ENCODE measurements at places on chromosomes 1 and 21.

DNA sequence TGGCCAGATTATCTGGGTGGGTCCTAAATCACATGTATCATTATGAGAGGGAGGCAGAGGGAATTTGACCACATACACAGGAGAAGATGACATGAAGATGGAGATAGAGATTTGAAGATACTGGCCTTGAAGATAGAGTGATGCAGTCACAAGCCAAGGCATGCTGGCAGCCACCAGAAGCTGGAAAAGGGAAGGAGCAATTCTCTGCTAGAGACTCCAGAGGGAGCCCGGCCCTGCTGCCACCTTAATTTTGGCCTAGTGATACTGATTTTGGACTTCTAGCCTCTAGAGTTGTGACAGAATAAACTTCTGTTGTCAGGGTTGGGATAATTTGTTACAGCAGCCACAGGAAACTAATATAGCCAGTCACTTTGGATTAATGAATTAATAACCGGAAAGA, 2.2 kb upstream of the PRDM2 start:
- no peak for DNase-seq

DNA sequence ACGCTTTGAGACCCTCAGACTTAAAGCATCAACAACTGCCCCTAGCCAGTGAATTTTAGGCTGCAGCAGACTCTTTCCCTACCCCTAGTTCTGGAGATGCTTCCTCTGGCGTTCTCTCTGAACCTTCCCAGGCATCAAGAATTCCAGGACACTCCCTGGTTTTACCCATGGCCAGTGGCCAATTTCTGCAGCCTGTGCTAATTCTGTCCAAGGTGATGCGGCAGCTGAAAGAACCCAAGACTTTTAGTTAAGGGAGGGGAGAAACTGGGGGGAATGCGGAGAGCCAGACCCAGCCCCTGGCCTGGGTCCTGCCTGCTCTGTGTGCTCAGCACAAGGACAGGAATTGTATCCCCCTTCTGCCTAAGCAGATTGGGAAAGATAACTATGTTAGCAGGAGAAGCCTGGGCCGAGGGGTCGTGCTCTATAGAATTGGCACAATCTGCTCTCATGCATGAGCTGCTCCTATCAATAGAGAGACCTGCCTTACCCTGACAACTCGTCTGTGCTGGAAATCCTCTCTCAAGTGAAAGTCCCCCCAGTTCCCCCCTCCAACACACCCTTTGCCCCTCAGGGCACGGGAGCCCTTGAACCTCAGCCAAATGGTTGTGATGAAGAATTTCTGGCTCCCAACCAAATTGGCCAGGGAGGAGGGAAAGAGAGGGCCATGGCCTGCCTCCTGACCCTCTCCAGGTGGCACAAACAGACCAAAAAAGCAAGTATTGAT, 5.4 kb upstream of the GJA8 start:
- no peak for DNase-seq

DNA sequence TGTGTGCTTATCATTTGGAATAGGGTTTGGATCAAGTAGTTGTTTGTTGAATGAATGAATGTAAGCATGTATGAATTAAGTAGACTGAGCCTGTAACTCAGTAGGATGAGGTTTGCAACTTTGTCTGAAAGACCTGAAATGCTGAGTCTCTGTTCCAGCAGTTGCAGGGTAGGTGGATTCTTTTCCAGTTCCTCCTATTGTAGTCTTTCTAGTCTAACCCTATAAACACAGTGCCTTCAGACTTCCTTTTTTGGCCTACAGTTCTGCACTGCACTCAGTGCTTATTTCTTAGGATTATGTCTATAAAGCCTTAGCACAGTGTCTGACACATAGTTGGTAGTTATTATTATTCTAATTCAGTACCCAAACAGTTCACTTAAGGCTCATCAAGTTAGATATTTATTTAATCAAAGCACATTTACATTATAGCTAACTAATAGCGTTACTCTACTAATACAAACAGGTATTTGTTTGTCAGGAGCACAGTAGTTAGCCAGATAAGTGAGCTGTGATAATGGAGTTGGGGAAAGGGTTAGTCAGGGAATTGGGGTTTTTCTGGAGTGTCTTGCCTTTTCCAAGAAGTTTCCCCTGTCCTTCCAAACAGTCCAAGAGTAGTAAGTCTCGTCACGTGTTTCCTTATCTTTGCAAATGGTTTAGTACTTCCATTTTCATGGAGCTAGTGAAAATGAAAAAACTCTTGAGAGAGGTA, 45.0 kb downstream of the ABCD3 start:
- DNase-seq, result no peak

DNA sequence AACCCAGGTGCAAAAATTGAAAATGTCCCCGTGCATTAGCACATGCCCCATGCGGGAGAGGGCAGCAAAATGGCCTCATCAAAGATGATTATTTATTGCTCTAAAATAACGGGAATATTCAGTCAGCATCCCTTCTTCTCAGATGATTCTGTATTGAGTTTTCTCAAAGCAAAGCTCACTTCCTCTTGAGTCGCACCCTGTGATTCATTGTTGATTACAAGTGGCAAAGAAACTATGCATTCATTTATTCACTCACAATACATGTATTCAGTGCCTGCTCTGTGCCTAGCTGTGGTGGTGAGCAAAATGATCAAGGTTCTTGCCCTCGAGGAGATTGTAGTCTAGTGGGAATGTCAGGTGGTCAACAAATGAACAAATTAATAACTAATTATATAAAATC, 226.0 kb upstream of the KAZN start:
- no peak for DNase-seq

- no peak for DNase-seq
These were observed 5.3 kb downstream of the VANGL1 start for GRCh38 chr1:115647047-115647446.

DNA sequence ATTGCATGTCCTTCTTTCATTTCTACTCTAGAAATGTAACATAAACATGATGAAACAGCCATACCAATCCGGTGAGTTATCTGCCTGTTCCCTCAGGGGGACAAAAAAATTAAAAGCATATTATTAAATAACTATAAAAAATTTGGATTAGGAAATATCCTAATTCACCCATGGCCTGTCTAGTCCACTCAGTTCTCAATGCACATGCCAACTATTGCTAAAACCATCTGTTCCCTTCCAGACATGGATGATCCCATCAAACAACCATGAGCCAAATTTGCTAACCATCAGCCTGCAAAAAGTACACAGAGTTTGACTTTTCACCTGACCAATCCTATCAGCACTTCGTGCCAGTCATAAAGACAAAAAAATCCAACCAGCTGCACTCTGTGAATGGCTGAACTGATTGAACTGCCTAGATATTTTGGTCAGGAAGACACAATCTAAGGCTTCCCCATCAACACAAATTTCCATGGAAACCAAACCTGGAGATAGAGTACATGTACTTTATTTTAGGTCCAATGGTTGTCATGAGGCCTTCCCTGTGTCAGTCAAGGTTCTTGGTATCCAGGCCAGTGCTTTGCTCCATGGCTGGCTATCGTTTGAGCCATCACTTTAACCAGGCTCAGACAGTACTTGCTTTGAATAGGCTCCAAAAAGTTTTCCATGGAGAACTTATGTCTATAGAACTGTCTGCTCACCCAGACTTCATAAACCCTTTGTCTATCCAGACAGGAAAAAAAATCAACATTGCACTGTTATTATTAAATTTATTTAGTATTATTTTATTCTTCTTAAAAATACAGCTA, 570.8 kb downstream of the LTN1 start:
- no peak for DNase-seq

DNA sequence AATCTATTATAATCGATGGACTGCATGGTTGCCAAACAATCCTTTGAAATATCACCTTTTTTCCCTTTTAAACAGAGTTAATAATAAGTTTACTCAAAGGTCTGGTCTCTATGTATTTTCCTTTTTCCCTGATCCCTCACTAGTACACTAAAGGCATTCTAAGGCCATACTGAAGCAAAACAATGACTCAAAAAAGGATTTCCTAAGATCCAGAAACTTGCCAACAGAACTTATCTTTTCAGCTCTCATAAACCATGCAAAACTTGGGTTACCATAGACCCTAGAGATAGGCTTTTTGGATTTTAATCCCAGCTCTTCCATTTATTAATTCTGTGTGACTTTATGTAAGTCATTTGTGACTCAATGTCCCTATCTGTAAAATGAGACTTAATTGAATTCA, 77.1 kb downstream of the IFI44 start:
- no peak for DNase-seq

- no peak for DNase-seq
These were observed 12.8 kb upstream of the RGS16 start for GRCh38 chr1:182617014-182617429.

- no peak for DNase-seq
These were observed 364.3 kb upstream of the PTBP2 start for GRCh38 chr1:96357141-96357765.

- DNase-seq, result no peak
These were observed 93.6 kb downstream of the TSEN15 start for GRCh38 chr1:184145083-184145482.

GRCh38 chr1:186762653-186763052, 66.1 kb upstream of the PLA2G4A start:
- no peak for DNase-seq

- DNase-seq, result no peak
These were observed 73.0 kb downstream of the PTPRC start for GRCh38 chr1:198711837-198712236.

DNA sequence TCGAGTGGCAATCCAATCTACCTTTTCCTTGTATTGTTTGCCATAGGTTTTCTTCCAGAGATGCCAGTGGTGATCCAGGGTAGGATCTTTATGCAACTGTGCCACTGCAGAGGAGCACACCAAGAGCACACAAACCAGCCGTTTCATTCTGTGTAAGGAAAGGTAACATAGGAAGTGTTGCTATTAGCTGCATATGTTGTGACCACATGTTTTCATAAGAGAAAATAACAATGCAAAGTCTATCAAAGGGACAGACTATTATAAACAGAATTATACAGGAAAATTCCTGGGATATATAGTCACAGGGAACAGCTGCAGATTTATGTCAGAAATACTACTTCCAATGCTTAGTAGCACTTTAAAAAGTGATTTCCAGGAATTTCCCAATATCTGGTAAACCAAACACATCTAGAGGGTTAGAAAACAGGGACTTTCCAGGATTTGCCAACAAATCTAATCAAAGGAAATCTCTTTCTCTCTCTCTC, 919 bp downstream of the CTSS start:
- DNase-seq, result no peak

GRCh38 chr1:178607718-178608408, 95.0 kb downstream of the TEX35 start:
- no peak for DNase-seq

- no peak for DNase-seq
These were observed 50.8 kb downstream of the CAPN9 start for GRCh38 chr1:230797942-230798365.

GRCh38 chr1:205438213-205439158, 16.6 kb upstream of the LEMD1 start:
- no peak for DNase-seq

GRCh38 chr1:117020526-117021156, 19.1 kb downstream of the CD101 start:
- no peak for DNase-seq

- DNase-seq, result no peak
These were observed 5.0 kb upstream of the ADAMTS1 start for GRCh38 chr21:26850116-26850643.

DNA sequence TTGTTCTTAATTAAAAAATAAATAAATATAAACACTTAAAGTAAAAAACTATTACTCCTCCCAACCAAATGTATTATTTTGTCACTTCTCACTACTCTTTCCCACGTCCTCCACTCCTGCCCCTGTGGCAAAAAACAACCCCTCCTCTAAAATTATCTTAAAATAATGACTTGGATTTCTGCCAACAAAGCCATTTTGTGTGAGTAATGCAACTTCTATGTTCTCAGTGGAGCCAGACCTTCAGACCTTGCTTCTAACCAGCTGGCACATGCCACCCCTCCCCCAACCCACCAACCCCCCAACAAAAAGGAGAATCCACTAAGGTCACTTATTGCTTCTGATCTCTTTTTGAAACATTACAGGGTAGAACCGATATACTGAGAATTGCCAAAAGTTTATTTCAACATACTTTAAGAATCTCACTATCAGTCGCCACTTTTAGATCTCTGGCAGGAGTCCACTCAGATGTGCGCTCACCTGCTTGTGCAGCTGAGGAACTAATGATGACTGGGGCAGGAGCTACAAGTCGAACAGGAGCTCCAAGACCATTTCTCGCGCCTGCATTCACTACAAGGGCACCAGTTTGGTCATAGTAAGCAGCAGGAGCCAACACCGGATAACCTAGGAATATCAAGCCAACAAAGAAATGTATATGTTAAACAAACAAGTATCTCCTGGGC, 58.3 kb upstream of the SDC3 start:
- no peak for DNase-seq

DNA sequence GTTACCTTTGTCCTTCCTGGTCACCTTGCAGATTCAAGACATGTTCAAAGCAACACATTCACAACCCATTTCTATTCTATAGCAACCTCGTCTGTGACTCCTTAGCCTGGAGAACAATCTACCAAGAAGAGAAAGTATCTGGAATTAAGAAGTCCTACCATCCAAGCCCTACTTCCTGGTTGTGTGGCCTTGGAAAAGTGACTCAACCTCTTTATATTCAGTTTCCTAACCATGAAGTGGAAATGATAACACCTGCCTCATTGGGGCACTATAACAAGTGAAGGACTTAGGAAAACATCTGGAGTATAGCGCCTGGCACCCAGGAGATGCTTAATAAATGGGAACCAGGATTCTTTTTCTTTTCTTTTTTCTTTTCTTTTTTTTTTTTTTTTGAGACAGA, 36.5 kb upstream of the SRRM1 start:
- no peak for DNase-seq

DNA sequence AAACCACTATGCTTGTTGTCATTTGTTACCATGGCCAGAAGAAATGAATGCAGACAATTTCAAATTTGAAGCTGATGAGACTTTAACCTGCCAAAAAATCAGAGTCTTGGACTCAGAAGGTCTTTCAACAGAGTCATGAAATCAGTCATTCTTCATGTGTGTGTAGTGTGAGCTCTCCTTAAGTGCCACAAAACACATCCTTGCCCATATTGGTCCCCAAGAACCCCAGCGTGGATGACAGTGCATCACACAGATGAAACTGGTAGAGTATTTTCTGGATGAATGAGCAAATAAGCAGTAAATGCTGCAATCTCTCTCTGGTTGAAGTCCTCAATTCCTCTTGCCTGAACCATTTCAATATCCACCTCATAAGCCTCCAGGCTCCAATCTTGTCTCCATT, 28.7 kb upstream of the ETS2 start:
- no peak for DNase-seq

- no peak for DNase-seq
These were observed 146.7 kb upstream of the NFIA start for GRCh38 chr1:60935599-60936110.

GRCh38 chr1:229155472-229155871, 115.4 kb upstream of the RAB4A start:
- no peak for DNase-seq

GRCh38 chr1:215002471-215002870, 80.1 kb upstream of the KCNK2 start:
- DNase-seq, result no peak

GRCh38 chr1:31362032-31362431, 10.8 kb downstream of the FABP3 start:
- DNase-seq, result no peak

DNA sequence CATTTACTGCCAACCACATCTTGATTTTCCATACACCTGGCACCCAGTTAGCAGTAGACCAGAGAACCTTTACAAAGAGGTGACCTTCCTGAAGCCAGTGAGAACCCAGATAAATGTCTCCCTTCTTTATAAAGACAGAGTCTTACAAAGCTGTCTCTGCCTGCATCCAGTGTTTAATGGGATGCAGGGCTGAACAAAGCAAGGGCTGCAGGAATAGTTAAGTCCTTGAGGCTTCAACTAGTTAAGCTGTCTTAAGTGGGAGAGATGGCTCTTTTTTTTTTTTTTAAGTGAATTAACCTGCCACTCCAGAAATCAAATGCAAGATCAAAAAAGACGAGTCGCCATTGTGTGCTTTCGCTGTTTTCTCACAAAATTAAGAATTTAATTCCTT, 1.5 kb downstream of the AHCYL1 start:
- DNase-seq, result no peak
